CD4-positive, alpha-beta T cell treated with Interleukin-6 at 100 ng/mL for 8 hours (primary cell): ENCODE measurements at places on chromosomes 12 and 14.

DNA sequence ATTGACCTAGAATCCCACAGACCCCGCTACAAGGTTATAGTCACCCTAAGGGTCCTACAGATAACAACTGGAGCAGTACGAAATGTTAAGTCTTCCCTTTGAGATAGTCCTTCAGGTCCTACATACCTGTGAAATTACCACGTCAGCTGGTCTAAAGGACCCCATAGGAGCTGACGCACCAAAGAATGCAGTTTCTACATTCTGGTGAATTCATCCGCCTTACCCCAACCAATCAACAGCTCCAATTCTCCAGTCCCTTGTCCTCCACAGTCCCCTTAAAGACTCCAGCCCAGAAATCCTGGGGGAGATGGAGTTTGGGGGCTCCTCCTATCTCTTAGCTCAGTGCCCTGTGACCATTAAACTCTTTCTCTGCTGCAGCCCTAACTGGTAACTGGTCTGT is 36.2 kb upstream of the PRMT8 start:
- DNase-seq = no peak

GRCh38 chr12:79016181-79016580 is 151.6 kb downstream of the SYT1 start:
- DNase-seq = no peak

- DNase-seq = no peak
Measured at GRCh38 chr14:92719421-92719820, 29.0 kb downstream of the LGMN start.

DNA sequence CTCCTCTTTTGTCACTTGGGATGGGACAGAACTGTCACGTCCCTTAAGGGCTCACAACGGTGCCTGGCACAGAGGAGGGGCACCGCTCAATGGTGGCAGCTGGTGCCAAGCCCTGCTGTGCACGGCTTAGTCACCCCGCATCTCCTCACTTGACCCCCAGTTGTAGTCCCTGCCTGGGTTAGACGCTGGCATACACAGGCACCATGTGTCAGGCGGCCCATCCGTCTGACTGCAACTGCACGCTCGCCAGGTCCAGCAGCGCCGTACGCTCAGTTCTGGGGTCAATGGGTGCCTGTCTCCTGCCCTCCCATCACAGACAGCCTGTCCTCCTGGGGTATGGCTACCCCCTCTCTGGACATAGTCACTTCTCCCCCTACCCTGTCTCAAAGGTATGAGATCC is 1.6 kb upstream of the PACS2 start:
- DNase-seq = no peak

DNA sequence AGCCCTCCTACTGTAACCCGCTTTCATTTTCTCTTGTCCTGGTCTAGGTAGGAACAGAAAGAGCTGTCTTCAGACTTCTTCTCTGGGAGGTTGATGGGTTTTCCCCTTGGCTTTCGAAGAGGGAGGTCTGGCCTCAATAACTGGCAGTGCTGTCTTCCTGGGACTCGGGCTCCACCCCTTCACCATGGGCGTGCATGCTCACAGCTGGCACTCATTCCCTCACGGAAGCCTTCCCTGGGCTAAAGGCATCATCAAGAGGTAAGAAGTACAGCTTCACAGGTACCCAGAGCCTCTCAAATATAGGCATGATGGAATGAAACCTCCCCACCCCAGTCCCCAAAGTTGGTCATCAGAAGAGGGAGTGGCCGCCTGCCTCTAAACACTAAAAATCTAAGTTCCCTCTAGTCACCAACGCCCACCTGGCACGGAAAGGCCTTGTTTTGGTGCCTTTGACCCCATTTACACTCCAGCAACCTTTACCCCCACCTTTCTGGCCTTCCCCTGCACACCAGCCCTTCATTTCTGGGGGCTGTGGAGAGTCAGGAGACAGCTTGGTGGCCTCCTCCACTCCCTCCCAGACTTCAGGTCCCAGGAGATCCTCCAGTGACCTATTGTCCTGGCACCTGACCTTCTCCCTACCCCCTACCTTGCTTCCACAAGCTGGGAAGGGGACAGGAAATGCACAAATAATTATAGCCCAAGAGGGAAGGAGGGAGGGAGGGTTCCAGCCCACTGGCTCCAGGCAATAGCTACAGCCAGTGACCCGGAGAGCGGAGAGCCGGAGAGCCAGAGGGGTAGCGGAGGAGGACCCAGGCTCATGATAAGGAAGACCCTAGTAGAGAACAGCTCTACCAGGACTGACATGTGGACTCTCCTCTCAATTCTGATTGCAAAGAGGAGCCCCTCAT is 2.8 kb downstream of the RAPGEF3 start:
- DNase-seq = no peak

DNA sequence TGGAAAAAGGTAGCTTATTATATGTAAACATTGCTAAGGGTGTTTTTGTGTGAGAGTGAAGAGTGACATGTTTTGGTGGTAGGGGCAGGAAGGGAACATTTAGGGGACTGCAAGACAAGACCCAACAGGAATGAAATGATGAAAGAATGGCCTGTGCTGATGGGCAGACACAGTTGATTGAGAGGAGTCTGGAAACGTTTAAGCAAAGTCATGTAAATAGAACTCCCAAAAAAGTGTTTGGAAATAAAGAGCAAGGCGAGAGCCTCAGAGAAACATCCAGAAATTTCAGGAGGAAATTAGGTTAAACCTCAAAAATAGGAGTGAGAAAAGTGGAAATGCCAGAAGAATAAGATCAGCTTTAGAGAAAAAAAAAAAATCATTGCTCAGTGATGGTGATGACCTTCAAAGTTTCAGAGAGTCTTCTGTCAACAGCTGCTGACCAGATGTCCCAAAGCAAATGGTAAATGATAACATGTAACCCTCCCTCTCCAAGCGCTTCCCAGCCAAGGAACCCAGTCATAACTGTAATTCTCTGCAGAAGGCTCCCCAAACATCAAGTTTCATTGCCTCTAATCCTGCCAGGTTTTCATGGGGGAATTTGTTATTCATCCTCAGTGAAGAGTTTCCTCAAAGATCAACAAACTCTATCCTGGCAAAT is 223.2 kb upstream of the FAR2 start:
- no peak for DNase-seq

- no peak for DNase-seq
Measured at GRCh38 chr14:93732524-93732923, 55.8 kb downstream of the PRIMA1 start.

DNA sequence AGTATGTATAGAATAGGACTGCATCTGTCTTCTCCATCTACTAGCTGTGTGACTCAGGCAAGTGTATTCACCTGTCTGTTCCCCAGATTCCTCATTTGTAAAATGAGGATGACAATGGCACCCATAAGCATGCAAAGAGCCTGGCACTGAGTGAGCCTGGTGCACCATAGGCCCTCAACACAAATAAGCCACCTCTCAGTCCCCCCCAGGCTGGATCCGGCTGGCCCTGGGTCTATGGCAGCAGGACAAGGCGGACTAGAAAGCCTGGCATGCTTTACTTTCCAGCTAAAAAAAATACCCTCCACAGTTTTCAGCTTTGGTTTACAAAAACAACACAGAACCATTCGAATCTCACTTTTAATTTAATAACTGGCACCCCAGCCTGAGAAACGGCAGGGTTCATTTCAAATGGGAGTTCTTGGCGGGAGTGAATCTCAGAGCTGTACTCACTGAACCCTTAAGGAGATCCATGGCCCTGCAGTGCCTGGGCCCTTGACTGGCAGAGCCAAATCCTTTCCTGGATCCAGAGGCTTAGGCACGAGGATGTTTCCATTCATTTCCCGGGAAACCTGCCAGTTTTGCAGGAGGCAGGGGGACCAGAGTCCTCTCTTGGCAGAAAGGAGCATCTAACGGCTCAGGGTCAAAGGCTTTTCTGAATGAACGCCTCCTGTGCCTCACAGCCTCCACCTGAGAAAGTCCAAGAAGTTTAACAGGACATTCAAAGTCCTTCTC is 17.7 kb downstream of the SYNE3 start:
- DNase-seq = no peak

DNA sequence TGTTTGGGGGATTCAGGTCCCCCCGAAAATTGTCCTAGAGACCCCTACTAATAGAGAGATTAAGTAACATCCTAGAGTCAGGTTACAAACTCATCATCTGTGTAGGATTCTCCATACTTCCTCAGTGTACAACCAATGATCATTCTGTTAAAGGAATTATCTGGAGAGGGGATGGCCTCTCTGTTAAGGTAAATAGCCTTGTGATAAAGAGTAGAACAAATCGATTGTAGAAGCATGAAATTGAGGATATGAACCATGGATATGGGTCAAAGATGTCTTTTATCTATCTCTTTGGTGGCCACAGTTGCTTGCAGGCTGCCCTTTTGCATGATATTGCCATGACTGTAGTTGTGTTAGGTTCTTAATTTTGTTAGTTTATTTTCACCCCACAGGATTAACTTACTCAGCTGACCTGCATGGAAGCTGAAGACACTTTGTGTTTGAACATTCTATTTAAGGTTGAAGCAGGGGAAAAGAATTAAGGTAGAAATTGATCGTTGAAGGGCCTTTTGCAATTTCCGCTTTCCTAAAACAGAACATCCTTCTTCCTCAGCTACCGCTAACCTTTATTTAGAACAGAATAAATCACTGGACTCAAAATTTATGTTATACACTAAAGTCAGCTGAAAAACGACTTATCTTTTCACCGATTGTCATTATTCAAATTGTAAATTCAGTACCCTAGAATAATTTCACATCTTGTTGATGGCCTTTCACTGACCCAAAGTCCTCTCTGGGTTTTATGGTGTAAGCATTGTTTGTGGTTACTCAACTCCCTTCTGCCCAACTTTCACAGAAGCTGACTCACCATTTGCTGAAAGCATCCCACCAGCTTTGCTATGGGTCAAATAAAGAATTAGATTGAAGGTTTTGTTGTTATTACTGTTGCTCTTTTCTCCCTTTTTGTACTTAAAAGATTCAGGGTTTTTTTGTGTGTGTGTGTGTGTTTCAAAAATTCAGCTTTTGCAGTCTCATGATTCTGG is 52.3 kb downstream of the IRAK3 start:
- DNase-seq = no peak

- no peak for DNase-seq
Measured at GRCh38 chr12:127060310-127060847, 1206.6 kb upstream of the TMEM132C start.

DNA sequence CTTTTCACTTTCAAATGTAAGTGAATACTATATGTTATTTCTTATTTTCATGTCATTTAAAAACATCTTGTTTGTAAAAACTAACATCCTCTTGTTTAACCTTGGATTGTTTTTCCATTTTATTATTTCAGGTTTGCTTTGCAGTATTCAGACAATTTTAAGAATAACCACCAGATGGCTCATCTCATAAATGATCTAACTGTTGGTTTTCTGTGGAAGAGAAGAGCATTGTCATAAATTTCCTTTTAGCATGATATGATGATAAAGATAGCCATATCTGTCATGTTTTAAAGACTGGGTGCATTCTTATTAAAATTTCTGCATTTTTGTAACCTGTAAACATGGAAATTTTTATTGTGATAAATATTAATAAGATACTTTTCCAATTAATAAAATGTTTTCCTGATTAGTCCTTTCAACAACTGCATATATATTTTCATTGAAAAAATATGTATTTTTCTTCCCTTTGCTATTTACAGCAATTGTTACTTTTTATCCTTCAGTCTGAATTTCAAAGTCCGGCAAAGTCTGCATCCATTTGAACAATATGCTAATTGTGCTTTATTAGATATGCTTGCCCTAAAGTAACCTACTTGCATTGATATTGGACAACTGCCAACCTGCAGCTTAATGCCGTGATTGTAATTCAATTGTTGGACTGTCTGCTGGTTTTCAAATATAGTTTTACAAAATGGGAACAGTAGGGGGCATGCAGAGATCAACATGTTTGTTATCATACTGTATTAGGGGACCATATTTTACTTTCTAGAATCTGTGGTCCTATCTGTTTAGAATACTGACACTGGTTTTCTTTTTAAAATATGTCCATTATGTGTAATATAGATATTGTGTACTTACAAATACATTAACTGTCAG is 163.4 kb downstream of the GARIN6 start:
- no peak for DNase-seq

- no peak for DNase-seq
Measured at GRCh38 chr14:71538938-71539649, 393.1 kb upstream of the RGS6 start.

DNA sequence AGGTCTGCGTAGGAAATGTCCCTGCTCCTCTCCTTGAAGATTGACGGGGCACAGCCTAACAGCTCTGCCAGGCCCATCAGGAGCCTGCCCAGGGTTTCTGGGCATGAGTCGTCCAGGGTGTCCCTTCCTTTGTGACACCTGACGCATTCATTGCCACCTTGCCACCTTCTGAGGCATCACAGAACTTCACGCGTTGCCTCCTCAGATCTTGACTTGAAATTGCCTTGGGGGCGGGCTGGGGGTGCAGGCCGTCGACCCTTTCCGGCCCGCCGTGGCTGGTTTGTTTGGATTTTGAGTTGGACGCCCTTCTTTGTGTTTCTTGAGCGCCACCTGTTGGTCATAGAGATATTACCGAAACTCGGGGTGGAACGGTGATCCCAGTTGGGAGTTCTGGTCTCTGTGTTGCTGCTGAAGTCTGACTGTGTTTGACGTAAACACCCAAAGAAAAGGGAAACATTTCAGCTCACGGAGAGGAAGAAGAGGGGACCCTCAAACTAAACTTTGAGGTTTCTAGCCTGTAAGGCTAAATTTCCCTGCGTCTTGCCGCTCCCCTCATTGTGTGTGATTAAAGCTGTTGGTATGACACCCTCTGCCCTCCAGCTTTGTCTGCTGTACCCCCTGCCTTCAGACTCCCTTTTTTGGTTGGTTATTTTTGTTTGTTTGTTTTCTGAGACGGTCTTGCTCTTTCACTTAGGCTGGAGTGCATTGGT is 44.6 kb downstream of the MLXIP start:
- peak; percentile 65 for DNase-seq

DNA sequence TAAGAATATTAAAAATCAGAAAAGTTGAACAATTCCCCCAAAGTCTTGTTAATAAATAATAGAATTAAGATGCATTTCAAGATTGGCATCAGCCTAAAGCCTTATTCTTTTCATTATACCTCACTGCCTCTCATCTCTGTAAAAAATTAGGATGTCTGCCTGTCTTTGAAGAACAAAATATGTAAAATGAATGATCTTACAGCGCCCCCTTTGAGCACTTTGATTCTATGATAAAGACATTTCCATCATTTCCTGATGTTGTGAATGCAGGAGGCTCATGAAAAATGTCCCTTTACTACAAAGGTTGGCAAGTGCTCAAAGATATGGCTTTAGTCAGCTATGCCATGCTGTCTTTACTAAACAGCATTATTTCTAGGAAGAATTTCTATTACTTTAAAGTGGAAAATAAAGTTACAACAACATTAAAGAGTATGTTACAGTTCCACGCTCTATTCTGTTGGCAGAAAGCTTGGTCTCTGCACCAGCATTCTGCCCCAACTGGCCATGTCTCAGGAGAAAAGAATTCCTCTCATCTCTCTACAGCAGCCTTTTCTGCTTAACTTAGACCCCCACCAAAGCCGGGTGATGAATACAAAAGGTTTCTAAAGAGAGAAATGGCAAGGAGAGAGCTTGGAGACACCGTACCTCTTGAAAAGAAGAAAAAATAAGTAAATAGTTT is 95.1 kb downstream of the LLPH start:
- DNase-seq = no peak

DNA sequence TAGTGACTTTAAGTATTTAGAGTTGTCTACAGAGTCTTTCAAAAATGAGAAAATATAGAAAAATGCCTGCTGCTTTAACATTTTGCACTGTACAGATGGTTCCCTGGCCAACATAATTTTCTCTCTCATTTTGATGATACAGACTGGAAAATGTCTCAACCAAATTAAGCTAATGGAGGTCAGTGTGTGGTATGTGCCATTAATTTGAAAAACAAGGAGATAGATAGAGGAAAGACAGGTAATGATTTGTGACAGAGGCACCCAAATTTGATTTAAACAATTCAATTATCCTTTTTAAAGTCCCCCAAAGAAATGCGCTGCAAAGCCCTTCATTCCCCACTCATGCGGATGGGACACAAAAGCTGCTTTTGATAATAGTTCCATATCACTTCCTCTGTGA is 140.0 kb downstream of the ASCL1 start:
- DNase-seq = no peak
